Ascending aorta (tissue), 2 donors: ENCODE measurements at places on chromosomes 7 and 10.

GRCh38 chr7:119562839-119563238, 710.1 kb upstream of the KCND2 start:
- DNase-seq = no peak

GRCh38 chr10:11610826-11611247, 613 bp downstream of the USP6NL start:
- no peak for DNase-seq

GRCh38 chr10:11677480-11677879, 64.7 kb upstream of the ECHDC3 start:
- no peak for DNase-seq

GRCh38 chr10:103696094-103696410, 159.3 kb downstream of the SH3PXD2A start:
- no peak for DNase-seq

- DNase-seq = no peak
Measured at GRCh38 chr7:155062411-155062810, 7.7 kb upstream of the HTR5A start.

DNA sequence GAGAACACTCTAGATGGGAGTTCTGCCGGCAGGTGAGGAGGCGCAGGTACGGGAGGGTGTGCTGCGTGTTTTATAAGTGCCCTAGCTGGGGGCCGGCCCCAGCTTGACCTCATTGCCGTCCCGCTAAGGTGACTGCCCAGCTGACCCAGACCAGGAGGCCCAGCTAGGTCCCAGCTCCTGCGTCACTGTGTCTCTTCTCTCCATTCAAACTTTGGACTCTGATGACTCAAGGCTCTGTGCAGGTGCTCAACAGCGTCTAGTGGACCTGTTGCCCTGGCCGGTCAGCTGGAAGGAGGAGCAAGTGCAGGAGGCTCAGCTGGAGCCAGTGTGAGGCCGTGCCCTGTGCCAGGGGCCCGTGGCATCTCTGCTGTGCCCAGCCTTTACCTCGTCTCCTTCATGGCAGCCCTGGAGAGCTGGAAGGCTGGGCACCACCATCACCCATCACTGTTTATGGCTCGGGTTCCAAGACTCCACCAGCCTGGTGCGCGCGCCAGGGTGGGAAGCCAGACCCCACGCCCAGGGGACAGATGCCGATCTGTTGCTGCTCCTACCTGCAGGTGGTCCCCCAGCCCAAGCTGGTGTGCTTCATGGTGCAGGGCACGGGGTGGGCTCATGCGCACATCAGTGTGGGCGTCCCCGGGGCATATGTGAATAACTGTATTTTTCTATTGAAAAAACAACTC, 14.6 kb downstream of the LHPP start:
- DNase-seq = no peak

DNA sequence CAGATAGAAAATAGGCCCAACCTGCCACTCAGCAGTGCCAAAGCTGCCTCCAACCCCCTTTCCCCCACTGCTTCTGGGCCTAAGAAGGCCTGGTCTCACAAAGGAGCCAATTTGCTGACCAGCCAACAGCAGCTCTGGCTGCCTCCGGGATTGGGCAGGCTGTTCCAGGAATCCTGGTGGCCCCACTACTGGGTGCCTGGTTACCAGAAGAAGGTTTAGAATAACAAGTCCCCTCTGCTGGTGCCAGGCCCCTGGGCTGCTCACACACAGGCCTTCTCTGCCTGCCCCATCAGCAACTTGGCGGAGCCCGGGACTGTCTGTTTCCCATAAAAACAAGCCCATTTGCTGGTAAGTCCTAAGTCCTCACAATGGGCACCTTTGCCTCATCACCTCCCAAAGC, 1.2 kb downstream of the PHKG1 start:
- DNase-seq = peak; percentile 85

- no peak for DNase-seq
Measured at GRCh38 chr7:110612680-110613079, 478.2 kb upstream of the LRRN3 start.

DNA sequence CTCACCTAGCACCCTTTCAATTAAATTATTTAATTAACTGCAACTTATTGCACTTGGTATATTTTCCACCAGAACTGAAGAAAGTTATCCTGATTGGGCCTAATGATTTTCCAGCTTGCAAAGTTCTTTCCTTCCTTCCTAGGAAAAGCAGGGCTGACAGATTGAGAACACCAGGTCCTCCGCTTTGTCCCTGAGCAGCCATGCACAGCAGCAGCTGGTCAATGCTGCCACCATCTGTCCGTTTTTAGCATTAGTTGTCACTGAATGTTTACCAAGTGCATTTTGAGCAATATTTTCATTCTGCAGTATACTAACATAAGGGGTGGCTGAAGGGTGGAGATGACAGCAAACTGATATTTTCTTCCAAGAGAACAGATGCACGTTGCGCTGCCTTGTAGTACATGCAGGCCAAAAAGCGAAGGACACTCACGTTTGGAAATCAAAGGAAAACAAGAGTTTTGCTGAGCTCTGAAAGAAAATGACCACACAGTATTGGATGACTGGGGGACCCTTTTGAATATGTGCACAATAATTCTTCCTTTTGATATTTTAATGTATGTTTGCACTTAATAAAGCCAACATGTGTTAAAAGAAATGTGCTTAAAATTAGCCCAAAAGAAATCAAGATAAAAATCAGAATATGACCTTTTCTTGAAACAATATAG, 248.8 kb upstream of the PTN start:
- DNase-seq = no peak

DNA sequence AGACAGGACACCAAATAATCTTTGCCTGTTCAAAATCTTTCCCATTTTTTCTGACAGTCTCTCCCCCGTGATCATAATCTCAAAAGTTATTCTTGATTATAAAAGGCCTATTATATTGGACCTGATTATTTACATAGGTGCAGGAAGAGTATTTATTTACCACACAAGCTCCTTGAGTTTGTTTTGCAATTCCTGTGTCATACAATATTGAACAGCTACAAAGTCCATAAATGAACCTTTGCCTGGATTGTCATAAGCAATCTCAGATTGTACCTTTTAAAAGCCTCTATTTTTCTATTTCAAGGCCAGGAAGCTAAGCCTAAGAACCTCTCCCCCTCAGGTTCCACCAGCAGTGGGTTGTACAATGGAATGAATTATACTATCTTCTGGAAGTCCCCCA, 183.9 kb upstream of the MEOX2 start:
- no peak for DNase-seq

DNA sequence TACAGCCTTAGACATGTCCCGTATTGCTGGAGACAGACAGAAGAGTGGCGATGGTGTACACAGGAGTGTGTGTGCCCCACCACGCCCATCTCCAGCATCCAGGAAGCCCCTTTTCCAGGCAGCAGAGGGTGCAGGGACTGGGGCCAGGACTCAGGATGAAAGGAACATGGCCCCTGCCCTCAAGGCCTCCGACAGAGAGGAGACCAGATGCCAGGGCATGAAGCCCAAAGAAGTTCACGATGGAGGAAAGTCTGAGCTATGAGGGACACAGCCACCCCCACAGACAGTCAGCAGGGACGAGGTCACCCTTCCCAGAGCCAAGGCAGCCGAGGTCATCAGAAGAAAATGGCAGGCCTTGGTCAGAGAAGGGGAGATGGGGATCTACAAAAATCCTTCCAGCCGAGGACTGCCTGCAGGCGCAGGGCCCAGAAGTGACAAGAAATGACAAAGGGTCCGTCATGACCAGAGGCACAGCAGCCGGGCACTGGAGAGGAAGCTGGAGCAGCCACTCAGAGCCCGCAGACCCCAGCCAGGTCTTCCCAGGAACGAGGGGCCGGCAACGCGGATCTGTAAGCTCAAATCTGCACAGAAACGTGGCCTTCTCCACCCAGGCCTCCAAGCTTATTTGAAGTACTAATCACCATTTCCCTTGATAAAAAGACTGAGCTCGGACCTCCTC, 78.7 kb upstream of the PPP2R2D start:
- no peak for DNase-seq

DNA sequence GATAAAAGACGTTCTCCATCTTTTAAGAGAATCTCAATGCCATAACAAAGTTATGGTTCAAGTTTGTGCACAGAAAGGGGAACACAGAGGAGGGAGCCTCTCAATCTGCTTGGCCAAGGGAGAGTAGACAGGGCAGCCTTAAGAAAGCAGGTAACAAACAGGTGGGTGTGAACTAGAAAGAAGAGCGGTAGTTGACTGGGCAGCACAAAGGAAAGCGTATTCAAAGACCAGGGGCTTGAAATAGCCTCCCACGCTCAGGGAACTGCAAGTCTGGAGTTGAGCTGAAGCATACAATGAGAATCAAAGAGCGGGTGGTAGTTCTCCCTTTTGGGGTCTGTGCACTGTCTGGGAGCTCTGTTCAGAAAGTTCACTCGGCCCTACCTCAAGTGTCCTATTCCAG, 18.9 kb upstream of the MACC1 start:
- no peak for DNase-seq

GRCh38 chr10:53598914-53599313, 826.3 kb upstream of the MBL2 start:
- no peak for DNase-seq

- DNase-seq = no peak
Measured at GRCh38 chr10:118668228-118668952, 72.9 kb upstream of the PRLHR start.

- no peak for DNase-seq
Measured at GRCh38 chr10:110577056-110577455, 9.6 kb downstream of the SMC3 start.

- no peak for DNase-seq
Measured at GRCh38 chr7:82469207-82469606, 25.6 kb upstream of the CACNA2D1 start.

GRCh38 chr10:81108516-81109199, 571.0 kb downstream of the SH2D4B start:
- DNase-seq = no peak

DNA sequence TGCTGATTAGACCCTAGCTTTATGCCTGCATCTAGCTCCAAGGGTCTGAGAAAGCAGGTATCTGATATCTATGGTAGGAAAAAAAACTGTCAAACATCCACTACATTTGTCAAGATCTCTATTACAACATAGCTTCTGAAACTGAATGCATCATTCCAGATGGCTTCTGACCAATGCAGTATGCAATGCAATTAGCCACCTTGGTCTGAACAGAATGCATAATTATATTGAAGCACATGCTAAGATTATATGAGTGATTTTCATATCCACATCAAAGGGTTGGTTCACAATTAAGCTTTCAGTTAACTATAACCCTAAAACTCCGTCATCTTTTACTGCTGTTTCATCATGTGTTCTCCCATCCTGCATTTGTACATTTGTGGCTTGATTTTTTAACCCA, 271.4 kb downstream of the POLR1F start:
- DNase-seq = no peak

GRCh38 chr7:140981951-140982350, 32.8 kb downstream of the MRPS33 start:
- no peak for DNase-seq

DNA sequence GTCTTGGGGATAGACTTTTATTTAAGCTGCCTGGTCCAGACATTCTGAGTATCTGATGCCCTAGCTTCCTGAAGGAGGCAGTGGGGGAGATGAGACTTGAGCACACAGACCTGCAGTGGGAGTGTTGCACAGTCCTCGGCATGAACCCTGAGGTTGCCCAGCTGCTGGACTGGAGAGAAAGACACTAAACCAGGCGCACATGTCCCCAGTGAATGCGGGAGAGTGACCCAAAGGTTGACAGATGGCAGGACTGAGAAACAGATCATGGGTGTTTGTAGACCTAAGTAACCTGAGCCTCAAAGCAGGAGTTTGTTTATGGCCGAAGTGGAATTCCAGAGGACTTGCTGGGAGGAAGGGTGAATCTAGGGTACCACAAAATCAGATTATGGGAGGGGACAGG, 15.7 kb upstream of the MSRB2 start:
- no peak for DNase-seq

DNA sequence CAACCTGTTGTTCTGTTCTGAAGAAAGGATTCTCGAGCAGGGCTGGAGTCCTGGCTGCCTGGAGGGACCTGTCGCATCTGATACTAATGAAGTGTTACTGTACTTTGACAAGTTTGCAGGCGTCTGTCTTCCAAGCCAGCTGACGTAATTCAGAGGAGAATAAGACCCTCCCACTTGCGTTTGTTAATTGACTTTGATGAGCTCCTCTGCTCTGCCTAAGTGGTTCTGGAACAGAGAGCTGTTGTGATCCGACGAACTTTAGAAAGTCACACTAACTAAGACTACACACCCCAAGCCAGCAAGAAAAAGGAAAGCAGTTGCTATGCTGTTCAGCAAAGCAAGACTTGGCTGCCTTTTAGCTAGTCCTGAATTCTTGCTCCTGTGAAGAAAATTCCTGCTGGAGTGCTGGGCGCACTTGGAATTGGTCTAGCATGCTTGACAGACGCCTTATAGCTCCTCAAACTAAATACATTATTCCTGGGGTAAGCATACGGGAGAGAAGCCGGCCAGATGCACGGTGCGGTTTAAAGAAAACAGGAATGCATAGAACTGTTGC, 200.3 kb downstream of the CACNB2 start:
- DNase-seq = no peak

DNA sequence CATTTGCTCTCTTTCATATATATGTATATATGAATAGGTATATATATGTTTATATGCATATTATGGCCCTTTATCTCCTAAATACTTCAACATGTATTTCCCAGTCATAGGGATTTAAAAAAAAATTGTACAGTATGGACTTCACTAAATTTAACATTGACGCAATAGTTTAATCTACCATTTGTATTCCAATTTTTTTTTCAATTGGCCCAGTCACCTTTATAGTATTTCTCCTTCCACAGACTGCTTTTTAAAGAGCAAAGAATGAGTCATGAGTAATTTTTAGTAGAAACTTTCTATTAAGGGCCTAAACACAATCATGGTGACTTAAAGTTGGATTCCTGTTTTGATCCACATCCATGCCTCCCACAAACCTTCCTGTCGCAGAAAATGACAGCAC, 20.5 kb downstream of the CCSER2 start:
- no peak for DNase-seq

DNA sequence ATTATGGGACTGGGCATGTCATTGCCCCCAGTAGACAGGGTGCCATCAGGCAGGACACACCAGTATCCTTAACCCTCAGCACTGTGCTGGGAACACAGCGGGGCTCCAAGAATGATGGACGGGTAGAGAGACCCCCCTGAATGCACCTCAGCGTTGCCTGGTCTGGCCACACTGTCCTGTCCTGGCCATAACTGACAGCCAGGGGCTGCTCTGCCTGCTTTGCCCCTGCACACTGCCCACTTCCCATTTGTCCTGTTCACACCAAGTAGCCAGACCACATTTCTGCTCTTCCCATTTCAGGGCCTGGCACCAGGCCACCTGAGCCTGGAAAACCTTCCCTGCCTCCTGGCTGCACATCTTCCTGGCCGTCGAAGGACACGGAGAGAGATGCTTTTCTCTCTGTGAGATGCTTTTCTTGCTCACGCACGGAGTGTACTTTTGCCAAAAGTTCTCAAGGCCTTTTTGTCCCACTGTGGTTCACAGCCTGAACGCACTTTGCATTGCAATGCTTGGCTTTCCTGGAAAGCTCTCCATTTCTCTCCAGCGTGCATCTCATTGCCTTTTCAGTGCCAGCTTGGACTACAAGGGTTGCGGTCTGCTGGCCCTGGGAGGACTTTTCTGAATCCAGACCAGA, 131.0 kb upstream of the EEPD1 start:
- no peak for DNase-seq

DNA sequence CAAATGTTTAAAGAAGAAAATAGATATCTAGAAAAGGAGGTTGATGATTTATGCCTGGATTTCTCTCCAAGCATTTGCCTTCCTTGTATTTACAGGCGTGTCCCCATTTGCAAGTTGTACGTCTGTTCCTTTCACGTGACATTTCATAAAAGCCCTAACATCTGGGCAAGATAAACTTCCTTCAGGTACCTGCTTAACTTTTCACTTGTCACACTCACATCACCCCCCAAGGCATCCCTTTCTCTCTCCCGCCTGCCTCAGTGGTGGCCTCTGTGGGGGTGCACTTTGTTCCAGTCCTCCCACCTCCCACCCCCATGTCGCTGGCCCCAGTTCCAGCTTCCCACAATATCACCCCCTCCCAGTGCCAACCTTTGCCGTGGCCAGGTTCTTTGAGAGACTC, 6.7 kb downstream of the TWIST1 start:
- no peak for DNase-seq
